Ascending aorta (tissue), 2 donors: ENCODE measurements at places on chromosomes 1 and 21. TPM values are rescaled to one million over a fixed set of nuclear protein-coding genes. Genes with fewer than 3 reads are reported as not detected.

The SEC16B gene
- 8.6 TPM for total RNA-seq

The TSTD1 gene
- total RNA-seq, result not detected

GRCh38 chr1:57506941-57507340, 83.1 kb upstream of the DAB1 start:
- DNase-seq, result no peak

DNA sequence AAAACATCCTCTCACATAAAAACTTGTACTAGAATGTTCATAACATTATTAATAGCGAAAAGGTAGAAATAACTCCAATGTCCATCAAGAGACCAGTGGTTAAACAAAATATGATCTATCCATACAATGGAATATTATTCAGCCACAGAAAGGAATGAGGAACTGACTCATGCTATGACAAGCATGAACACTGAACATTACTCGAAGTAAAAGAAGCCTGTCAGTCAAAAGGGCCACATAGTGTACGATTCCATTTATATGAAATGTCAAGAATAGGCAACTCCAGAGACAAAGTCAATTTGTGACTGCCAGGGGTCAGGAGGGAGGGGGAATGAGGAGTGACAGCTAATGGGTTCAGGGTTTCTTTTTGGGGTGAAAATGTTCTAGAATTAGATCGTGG, 2.3 kb downstream of the VPS26C start:
- no peak for DNase-seq

DNA sequence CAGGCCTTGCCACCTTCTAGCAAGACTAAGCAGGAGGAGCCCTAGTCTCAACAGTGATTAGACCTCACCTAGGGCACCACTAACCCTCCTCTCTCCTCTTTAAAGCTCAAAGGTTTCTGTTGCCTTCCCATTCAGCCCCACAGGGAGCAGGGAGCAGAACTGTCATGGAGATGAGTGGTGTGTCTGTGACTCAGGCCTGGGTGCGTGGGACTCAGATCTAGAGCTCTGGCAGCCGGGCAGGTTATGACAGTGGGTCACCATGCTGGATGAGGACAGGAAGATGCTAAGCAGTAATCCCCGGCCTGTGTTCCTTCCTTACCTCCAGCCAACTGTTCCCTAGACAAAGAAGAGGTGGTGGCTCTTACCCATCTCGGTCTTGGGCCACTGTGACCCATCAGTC, 60.1 kb upstream of the COA6 start:
- DNase-seq, result no peak

The SRM gene
- total RNA-seq, result 175 TPM

GRCh38 chr1:92862605-92863004, 30.8 kb downstream of the RPL5 start:
- DNase-seq, result no peak

- DNase-seq, result no peak
Measured at GRCh38 chr1:159171688-159172501, 480 bp downstream of the CADM3 start.

- DNase-seq, result no peak
Measured at GRCh38 chr1:33177996-33178540, 3.8 kb downstream of the TRIM62 start.

GRCh38 chr1:2046953-2047748, 3.1 kb upstream of the PRKCZ start:
- no peak for DNase-seq
